ENCODE measurements at places on chromosomes 6 and 20. TPM values are rescaled to one million over a fixed set of nuclear protein-coding genes. Genes with fewer than 3 reads are reported as not detected.

DNA sequence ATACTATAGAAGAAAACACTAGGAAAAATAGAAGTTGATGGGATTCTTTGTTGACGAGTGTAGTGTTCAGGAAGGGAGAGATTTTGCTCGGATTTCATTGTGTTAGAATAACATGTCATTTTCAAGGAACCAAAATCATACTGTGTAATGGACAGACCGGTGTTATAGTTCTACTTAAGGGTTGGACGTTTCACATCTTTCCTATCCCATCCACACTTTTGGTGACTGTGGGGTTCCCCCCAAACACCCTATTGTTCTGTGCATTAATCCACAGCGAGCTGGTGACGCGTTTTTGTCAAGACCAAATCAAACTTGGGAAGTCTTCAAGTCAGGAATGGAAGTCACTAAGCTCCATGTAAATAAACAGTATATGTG is 43.3 kb downstream of the TRIM27 start:
- DNase-seq, result no peak

GRCh38 chr20:32070282-32070681 is 18.2 kb downstream of the HCK start:
- no peak for DNase-seq

DNA sequence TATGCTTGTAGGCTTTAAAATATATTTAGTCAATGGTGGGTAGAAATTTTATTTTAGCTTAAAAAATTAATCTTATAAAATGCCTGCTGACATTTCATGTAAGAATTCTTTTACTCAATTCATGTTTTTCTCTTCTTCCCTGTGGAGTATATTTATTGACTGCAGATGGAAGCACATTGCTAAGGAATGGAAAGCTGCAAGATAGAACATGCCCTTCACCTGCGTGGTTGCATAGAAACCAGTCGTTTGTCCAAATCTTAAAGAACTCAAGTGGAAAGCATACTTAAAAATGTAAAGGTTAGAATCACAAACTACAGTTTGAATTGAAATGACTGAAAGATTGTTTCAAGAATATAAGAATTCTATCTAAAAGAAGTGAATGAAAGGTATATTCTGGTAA is 30.7 kb downstream of the C6orf163 start:
- no peak for DNase-seq

DNA sequence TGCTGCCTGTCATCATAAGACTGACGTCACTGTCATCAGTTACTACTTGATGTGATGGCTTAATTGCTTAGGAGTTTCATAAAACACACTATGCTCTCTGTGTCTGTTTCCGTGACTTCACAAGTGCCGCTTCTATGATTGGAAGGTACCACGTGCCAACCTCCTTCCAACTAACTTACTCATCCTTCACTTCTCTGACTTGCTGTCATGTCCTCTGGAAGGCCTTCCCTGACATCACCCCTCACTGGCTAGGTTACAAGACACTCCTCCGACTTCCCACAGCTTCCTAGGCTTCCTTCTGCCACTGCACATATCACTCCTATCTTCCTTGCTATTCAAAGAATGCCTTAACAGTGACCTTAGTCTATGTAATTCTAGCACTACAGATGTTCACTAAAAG is 20.4 kb downstream of the SERINC3 start:
- DNase-seq, result no peak

- DNase-seq, result no peak
Measured at GRCh38 chr6:44576132-44576631, 188.7 kb downstream of the CDC5L start.

DNA sequence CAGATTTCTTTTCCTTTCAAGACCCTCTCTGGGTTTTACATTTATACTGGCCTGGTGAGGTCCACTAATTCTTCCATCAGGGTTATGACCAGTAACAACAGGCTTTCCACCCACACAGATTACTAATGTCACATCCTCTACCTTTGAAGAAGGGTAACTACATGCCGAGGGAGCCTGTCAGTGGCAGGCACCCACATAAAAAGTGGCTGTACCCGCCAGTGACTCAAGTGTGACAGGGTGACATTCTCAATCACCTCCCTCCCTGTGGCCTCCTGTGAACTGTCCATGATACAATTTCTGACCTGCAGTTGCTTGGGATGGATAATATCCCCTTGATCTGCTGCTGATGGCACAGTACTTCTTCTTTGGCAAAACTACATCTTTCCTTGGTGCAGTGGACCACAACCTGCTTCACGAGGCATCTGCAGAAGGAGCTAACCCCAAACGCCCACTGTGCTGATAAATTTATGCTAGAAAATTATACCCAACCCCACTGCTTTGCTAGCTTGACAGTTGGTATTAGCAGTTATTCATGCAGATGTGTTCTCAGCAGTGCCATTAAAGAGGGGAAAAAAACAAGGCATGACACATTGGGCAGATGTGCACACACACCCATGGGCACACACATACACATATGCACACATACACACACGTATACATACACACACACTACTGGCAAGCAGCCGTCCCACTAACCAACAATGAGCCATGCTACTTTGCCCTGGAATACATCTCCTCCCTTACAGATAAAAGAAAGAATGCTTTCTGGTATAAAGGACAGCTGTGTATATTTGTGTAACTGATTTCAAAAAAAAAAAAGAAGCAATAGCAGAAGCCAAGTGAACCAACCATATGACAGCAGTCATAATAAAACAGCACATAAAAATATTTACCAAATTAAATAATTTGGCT is 20.8 kb downstream of the GFOD1 start:
- no peak for DNase-seq

GRCh38 chr20:19785173-19785982 is 27.3 kb downstream of the RIN2 start:
- DNase-seq, result no peak

GRCh38 chr6:134172706-134173365 is 120.4 kb upstream of the SLC2A12 start:
- no peak for DNase-seq

DNA sequence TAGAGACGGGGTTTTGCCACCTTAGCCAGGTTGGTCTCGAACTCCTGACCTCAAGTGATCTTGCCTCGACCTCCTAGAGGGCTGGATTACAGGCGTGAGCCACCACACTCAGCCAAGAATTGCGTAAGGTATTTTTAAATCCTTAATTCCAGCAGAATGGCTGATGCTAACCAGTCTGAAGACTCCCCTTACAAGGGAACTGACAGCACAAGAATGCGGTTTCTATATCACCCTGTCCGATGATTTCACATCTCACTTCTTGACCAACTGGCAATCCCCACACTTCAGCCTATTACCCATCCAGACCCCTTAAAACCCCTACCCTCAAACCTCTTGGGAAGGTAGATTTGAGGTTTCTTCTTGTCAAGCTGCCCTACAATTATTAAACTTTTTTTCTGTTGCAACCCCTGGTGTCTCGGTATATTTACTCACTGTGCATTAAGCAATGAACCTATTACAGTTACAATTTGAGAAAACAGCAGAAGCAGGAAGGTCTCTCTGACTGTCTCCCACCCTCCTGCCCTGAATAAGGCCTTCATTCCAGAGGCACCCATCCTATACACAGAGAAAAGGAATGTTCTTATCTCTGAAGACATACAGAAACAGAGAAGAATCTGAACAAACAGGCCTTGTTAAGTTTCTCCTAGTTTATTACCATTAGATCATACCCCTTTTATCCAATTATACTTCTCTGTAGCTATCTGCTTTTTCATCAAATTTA is 164.9 kb downstream of the ARHGAP18 start:
- DNase-seq, result no peak

- DNase-seq, result peak; percentile 90
Measured at GRCh38 chr20:43558412-43559146, at the start of gene SGK2. Gene SGK2, plus strand, starts transcription at chr20:43559027. Its CDS starts 7,469 bp downstream, at chr20:43566496.

- no peak for DNase-seq
Measured at GRCh38 chr6:53761036-53761435, 33.8 kb upstream of the LRRC1 start.

- peak; percentile 57 for DNase-seq
Measured at GRCh38 chr6:797479-798077, 104.6 kb upstream of the EXOC2 start.

DNA sequence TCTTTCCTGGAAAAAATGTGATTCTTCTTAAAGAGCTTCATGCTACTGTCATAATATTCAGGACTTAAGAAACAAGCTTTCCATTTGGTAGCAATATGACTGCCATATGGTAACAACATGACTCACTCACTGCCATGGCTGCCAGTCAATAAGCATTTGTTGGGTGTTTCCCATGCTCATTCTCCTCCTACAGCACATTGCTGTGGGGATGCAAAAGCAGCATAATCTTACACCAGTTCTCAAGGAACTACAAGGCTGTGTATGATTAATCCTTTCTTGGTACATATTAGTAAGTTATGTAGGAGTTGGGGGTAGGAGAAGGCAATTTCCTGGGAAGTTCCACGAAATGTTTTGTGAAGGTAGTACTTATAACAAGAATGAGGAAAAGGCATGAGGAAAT is 76.7 kb downstream of the CEP162 start:
- DNase-seq, result no peak

GRCh38 chr20:9408422-9409300 is 105.7 kb upstream of the LAMP5 start:
- DNase-seq, result no peak

DNA sequence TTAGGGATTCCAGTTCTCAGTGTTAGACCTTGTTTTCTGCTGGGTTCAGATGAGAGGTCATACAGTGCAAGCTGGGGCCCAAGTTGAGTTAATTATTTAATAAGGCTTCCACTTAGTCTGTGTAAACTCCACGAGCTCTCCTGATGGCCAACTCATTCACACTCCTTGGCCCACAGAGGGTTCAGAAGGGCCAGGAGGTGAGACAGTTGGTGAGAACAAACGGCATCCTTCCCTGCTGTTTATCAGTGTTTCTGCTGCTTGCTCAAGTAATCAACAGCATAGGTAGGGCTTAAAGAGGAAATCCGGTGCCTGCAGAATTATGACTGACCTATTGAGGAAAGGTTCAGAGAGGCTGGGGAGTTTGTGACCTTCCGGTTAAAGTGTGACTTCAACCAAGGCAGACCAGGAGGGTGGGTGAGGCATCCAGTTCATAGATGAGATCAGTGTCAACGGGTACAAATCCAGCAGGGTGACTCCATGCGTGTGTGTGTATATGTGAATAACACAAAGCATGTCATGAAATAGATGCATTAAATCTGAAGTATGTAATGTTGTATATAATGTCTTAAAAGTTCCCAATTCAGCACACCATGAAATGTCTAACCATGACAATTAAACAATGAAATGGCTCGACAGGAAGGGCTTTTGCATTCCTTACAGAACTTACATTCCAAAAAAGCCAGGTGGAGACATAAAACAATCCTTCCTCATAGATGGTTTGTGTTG is 37.4 kb upstream of the BCAS1 start:
- peak; percentile 81 for DNase-seq

DNA sequence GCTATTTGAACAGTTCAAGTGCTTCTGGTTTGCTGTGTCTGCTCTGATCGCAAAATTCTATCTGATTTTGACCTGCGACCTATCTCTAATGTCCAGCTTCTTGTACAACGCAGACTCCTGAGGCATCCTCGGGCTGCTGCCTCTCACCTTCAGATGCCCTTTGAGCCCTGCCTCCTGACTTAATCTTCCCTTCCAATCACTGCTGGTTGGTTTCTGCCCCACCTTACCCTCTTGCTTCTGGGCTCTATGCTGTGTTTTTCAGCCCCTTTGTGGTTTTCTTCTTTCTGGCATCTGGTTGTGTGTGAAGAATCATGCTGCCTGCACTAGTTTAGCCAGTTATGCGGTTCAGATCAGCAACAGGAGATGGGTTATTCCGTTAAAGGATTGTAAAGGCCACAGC is 131.2 kb upstream of the THEMIS start:
- no peak for DNase-seq

DNA sequence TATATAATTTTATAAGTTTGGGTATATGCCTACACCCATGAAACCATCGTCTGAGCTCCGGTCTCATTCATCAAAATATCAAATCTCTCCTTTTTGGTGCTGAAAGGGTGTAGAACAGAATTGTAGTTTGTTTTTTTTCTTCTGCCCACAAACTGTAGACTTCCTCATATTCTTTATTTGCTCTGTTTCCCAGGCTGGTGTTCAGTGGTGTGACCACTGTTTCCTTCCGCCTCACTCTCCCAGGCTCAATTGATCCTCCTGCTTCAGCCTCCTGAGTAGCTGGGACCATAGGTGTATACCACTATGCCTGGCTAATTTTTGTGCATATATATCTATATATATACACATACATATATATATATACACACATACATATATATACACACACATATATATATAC is 139.6 kb upstream of the HCRTR2 start:
- no peak for DNase-seq

GRCh38 chr20:3730803-3731672 is 1.4 kb upstream of the HSPA12B start:
- DNase-seq, result no peak

DNA sequence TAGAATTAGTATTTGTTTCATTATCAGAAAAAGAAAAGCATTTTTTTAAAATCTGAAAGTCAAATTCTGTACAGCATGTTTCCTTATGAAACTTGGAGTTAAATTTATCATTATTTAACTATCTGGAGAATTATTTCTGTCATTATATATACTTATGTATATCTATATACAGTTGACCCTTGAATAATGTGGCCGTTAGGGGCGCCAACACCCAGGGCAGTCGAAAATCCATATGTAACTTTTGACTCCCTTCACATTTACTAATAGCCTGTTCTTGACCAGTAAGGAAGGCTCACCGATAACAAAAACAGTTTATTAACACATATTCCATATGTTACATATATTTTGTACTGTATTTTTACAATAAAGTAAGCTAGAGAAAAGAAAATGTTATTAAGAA is 341.2 kb downstream of the ADGRB3 start:
- DNase-seq, result no peak

GRCh38 chr6:33540768-33541167 is 39.3 kb downstream of the BAK1 start:
- DNase-seq, result no peak

- DNase-seq, result no peak
Measured at GRCh38 chr6:156806155-156806554, 29.0 kb downstream of the ARID1B start.

DNA sequence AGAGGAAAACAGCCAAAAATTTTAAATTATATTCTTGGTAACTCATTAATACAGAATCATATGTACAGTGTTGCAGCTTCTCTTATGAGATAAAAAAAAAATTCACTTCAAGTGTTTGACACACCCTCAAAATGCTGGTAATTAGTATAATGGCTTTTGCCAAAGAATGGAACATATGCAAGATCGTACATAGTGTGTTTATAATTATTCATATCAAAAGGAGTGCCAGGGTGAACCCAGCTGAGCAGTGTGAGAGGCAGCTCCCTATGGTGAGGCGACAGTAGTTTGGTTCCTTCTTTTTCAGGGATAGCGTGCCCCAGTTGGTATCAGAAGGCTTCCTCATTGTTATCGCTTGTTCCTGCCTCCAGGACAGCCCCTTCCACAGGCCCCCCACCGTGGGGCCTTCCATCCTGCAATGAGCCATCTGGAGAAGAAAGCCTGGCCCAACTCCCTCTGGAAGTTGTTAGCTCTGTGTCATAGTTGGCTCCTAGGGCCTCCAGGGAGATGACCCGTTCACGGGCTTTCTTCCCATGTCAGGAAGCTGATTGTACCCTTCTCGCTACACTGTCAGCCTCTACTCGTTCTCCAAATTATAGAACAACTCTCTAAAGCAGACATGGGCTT is 150.7 kb downstream of the FRK start:
- no peak for DNase-seq

PRKN gene
- total RNA-seq, result 3.8 TPM

HDAC2 gene
- 170 TPM for total RNA-seq

CUTA gene
- 172 TPM for total RNA-seq

TCP11 gene
- not detected for total RNA-seq

MYH7B gene
- 0.52 TPM for total RNA-seq

SLC24A3 gene
- not detected for total RNA-seq

PRDM13 gene
- 1.3 TPM for total RNA-seq

ELOVL4 gene
- total RNA-seq, result 1.6 TPM
